SJCRH30 (cell line): ENCODE measurements at places on chromosomes 7 and 10. TPM values are rescaled to one million over a fixed set of nuclear protein-coding genes. Genes with fewer than 3 reads are reported as not detected.

- H3K4me1 ChIP-seq = peaks cover 3% of the 10 kb centered on the region; the same call in 1 of the 2 replicates
- H3K4me3 ChIP-seq = no peak overlapping the region
- H3K27ac ChIP-seq = no peak overlapping the region
- H3K27me3 ChIP-seq = no peaks in the 10 kb centered on the region
- no peak for DNase-seq
Observed at GRCh38 chr7:91185771-91186170, 78.5 kb upstream of the FZD1 start.

DNA sequence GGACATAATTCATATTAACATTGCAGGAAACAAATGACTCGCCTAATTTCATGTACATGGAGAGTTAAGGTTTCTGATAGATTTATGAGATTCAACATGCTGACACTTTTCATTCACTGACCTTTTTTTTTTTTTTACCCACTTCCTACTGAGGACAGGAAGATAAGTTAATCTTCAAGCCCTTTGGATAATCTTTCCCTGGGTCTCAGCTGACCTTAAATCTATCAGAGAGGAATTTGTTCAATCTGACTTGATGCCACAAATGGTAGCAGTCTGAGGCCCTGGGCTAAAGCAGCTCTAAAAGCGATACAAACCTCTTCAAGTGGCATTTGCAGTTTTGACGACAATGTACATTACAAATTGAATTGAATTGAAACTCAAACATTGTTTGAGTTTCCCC is 493.3 kb upstream of the SORCS1 start:
- no peaks in the 10 kb centered on the region for H3K27me3 ChIP-seq
- DNase-seq = no peak
- no peaks in the 10 kb centered on the region for H3K36me3 ChIP-seq
- H3K27ac ChIP-seq = no peak overlapping the region
- peaks cover 9% of the 10 kb centered on the region for H3K4me1 ChIP-seq
- H3K4me3 ChIP-seq = no peak overlapping the region

GRCh38 chr10:43380610-43381222 is 9.3 kb downstream of the FXYD4 start:
- H3K27me3 ChIP-seq = no peaks in the 10 kb centered on the region
- no peak for DNase-seq
- no peaks in the 10 kb centered on the region for H3K36me3 ChIP-seq
- H3K4me3 ChIP-seq = no peak overlapping the region

- no peak overlapping the region for H3K27ac ChIP-seq
- H3K4me1 ChIP-seq = 0 out of 2 replicates have a peak, but pooled peaks cover 3% of the 10 kb centered on the region
- no peaks in the 10 kb centered on the region for H3K36me3 ChIP-seq
Observed at GRCh38 chr7:108592646-108593201, 23.1 kb downstream of the DNAJB9 start.

DNA sequence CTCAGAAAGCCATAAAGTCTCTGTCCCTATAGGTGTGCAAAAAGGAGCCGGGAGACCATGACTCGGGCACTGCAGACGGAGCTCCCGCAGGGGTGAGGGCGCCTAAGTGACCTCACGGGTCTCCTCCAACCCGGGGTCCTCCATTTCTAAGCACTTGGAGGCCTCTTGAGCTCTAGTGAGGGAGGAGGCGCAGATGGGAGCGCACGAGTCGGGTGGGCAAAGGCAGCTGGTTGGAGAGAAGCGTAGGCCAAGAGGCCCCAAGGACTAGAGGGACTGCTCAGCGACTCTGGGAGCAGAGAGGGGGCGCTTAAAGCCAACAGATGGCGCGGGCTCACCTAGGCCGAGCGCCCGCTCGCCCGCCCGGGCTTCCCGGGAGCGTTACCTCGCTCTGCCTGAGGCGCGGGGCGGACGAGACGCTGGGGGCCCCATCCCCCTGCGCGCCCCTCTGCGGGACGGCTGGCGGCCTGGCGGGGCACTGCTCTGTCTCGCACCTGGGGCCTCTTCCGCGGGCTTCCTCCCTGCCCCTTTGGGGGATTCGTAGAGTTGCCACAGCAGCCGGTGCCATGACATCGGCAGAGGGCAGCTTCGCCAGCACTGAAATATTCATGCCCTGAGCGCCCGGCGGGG is 523 bp upstream of the CDH23 start:
- DNase-seq = peak; percentile 59
- no peaks in the 10 kb centered on the region for H3K4me1 ChIP-seq
- no peaks in the 10 kb centered on the region for H3K36me3 ChIP-seq

GRCh38 chr7:124764847-124765400 is 668 bp downstream of the GPR37 start:
- peak overlapping the region; percentile 60; the same call in 1 of the 2 replicates for H3K4me3 ChIP-seq
- H3K27ac ChIP-seq = no peak overlapping the region
- 0 out of 2 replicates have a peak, but pooled peaks cover 2% of the 10 kb centered on the region for H3K36me3 ChIP-seq
- H3K4me1 ChIP-seq = 0 out of 2 replicates have a peak, but pooled peaks cover 3% of the 10 kb centered on the region

DNA sequence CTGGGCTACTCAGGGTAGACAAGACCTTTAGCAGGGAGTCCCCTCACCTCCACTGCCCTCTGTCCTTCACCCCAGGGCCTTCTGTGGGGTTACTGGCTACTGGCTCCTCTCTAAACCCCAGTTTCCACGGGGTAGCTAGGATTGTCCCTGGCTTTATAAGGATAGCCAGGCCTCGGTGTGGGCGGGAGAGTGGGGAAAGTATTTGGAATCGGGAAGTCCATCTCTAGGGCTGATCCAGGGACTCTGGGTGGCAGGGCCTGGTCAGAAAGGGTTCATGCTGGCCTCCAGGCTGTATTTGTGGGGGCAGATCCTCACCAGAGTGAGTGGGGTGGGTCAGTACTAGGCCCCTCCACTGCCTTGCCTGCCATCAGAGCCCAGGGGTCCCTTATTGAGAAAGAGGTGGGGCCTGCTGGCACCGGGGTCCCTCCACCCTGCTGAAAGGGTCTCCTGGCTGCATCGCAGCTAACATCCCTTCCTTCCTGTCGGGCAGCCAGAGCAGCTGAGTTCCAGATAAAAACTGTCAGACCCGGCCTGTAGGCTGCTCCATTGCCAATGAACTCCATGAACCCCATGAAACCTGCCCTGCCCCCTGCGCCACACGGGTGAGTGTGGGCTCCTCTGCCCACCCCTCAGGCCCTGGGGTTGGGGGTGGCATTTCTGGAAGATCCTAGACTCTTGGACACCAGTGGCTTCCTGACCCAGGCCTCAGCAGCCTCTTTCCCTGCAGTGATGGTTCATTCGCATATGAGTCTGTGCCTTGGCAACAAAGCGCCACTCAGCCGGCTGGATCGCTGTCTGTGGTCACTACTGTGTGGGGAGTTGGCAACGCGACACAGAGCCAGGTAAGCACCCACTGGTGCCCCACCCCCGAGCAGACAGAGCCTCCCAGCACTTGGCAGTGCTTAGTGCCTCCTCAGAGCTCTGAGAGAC is 7.3 kb downstream of the ZMIZ2 start:
- DNase-seq = no peak
- no peak overlapping the region for H3K4me3 ChIP-seq
- no peak overlapping the region for H3K27ac ChIP-seq
- H3K36me3 ChIP-seq = no peaks in the 10 kb centered on the region
- H3K4me1 ChIP-seq = peaks cover 7% of the 10 kb centered on the region

DNA sequence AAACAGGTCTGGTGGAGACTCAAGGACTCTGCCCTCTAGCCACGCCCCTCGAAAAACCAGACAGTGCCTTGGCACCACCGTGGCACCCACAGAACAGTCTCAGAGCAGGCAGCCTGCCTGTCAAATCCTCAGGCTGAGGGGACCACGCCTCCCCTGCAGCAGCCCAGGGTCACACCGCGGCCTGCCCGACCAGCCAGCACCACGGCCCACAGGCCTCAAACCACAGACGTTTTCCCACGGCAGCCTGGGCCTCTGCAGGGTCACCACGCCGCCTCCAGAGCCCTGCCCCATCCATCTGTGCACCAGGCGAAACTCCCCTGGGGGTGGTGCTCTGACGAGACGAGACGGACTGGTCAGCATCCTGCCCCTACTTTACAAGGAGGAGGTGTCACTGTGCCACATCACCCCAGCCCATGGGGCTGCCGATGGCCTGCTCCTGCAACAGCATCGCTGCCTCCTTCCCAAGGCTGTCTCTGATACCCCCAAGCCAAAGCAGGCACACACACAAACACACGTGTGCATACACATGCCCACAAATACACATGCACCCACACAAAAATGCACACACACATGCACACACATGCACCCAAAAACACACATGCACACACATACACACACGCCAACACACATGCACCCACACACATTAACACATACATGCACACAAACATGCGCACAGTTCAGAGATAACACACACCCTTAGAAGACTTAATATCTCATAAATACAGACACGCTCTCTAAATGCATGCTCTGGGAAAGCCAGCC is 24.6 kb downstream of the PAPOLB start:
- H3K27ac ChIP-seq = no peak overlapping the region
- H3K36me3 ChIP-seq = no peaks in the 10 kb centered on the region
- no peak overlapping the region for H3K4me3 ChIP-seq
- H3K27me3 ChIP-seq = peaks cover 9% of the 10 kb centered on the region; the same call in 1 of the 2 replicates

- peak; percentile 95 for DNase-seq
- no peak overlapping the region for H3K4me3 ChIP-seq
- H3K4me1 ChIP-seq = peaks cover 51% of the 10 kb centered on the region
- no peaks in the 10 kb centered on the region for H3K36me3 ChIP-seq
- H3K27ac ChIP-seq = peak overlapping the region; percentile 91
- no peaks in the 10 kb centered on the region for H3K27me3 ChIP-seq
Observed at GRCh38 chr10:70589762-70590654, 12.5 kb downstream of the PRF1 start.

- H3K36me3 ChIP-seq = no peaks in the 10 kb centered on the region
- no peak overlapping the region for H3K4me3 ChIP-seq
- no peak for DNase-seq
- H3K27ac ChIP-seq = no peak overlapping the region
- no peaks in the 10 kb centered on the region for H3K4me1 ChIP-seq
- H3K27me3 ChIP-seq = no peaks in the 10 kb centered on the region
Observed at GRCh38 chr7:110001254-110001938, 1089.5 kb upstream of the LRRN3 start.

- H3K27me3 ChIP-seq = no peaks in the 10 kb centered on the region
- H3K4me3 ChIP-seq = no peak overlapping the region
- no peaks in the 10 kb centered on the region for H3K36me3 ChIP-seq
- H3K4me1 ChIP-seq = no peaks in the 10 kb centered on the region
- no peak overlapping the region for H3K27ac ChIP-seq
- DNase-seq = no peak
Observed at GRCh38 chr10:86077271-86077670, 289.3 kb downstream of the GRID1 start.

GRCh38 chr7:158109364-158110033 is 478.1 kb downstream of the PTPRN2 start:
- no peaks in the 10 kb centered on the region for H3K4me1 ChIP-seq
- H3K27ac ChIP-seq = no peak overlapping the region
- H3K27me3 ChIP-seq = no peaks in the 10 kb centered on the region
- DNase-seq = peak; percentile 24

DNA sequence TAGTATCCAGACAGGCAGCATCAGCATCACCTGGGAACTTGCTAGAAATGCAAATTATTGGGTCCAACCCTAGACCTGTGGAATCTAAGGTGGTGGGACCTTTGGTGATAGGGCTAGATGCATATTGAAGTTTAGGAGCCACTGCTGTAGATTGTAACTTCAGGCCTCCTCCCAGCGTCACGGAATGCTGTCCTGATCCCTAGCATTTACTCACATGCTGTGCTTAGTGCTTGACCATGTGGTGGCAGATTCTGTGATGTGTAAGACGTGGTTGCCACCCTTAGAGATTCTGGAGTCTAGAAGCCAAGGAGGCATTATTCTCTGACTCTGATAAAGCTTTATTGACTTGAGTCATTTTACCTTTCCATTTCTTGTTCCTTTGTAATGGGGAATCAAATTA is 13.5 kb downstream of the AHR start:
- H3K27ac ChIP-seq = no peak overlapping the region
- no peaks in the 10 kb centered on the region for H3K27me3 ChIP-seq
- H3K4me1 ChIP-seq = no peaks in the 10 kb centered on the region
- no peak for DNase-seq
- H3K4me3 ChIP-seq = no peak overlapping the region

DNA sequence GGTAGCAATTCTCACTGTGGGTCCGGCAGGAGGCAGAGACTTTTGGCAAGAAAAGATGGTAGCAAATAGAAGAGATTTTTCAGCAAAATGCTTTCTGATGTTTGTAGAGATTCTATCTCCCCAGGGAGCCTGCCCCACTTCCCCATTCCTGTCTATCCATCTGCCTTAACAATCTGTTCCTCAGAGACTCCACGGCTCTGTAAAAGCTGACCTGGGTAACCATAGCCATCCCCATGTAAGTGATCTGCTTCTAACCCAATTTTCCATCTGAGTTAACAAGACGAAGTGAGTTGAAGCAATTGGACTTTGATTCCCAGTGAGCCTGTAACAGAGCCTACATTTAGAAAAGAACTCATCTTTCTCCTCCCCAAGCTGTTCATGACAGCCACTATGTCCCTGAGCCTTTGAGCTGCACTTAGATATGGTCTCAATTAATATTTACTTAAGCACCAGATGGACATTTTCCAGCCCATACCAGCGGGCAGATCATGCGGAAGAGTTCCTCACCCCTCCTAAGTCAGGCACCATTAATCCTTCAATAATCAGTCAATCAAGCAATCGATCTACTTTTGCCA is 896.1 kb downstream of the CCSER2 start:
- DNase-seq = no peak
- no peaks in the 10 kb centered on the region for H3K36me3 ChIP-seq
- H3K27ac ChIP-seq = no peak overlapping the region
- H3K27me3 ChIP-seq = no peaks in the 10 kb centered on the region
- H3K4me1 ChIP-seq = no peaks in the 10 kb centered on the region

- no peaks in the 10 kb centered on the region for H3K27me3 ChIP-seq
- H3K36me3 ChIP-seq = no peaks in the 10 kb centered on the region
- no peak overlapping the region for H3K4me3 ChIP-seq
- H3K27ac ChIP-seq = no peak overlapping the region
Observed at GRCh38 chr7:1026721-1027161, 17.6 kb upstream of the GPR146 start.

DNA sequence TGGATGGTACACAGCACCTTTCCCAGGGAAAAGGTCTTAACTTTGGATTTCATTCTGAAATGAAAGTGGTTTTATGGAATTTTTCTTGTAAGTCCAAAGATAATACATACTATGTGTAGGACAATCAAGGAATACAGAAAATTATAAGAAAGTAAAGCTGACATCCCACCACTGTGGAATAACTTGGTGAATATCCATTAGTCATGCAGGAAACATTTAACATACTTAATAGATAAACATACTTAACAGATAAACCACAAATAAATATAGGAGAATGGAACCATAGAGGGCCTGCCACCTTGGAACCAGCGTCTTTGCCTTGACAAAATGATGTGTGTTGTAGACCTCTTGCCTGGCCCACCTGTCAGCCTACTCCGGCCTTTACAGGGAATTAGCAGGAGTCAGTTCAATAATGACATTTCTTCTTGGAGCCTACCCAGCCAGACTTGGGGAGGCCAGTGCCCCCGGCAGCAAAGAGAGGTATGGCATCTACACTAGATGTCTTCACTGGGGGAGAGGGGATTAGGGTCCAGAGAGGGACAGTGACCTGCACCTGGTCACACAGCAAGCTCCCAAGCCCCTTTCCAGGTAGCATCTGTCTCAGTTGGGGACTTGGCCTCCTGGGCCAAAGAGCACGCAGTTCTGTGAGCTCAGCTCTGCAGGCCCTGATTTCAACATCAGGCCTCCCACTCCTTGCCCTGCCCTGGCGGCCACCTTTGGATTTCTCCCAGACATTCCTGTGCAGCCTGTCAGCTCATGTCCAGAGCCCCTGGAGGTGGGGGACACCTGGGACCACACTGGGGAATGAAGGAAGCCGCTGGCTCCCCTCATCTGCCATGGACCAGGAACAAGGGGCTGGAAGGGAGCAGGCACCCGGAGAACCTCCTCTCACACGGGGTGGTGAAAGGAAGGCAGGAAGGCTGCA is 112.6 kb upstream of the PPIF start:
- H3K27ac ChIP-seq = no peak overlapping the region
- no peak for DNase-seq
- H3K4me1 ChIP-seq = no peaks in the 10 kb centered on the region
- no peaks in the 10 kb centered on the region for H3K27me3 ChIP-seq

The C10orf71 gene
- 4.5 and 6.6 TPM in 2 replicates for total RNA-seq

The SLC16A9 gene
- total RNA-seq = 1.3 and 1.5 TPM in 2 replicates

The SKAP2 gene
- 16.9 and 18.4 TPM in 2 replicates for total RNA-seq

The ELAPOR2 gene
- 16.7 and 21.0 TPM in 2 replicates for total RNA-seq

The OR2A42 gene
- total RNA-seq = not detected in 2 replicates

The GSTK1 gene
- total RNA-seq = 35.2 and 35.6 TPM in 2 replicates
